SW 1271 (cell line): ENCODE measurements at places on chromosomes 11 and 22.

- no peak for DNase-seq
These were observed 369.3 kb downstream of the SOX6 start for GRCh38 chr11:15987046-15987445.

DNA sequence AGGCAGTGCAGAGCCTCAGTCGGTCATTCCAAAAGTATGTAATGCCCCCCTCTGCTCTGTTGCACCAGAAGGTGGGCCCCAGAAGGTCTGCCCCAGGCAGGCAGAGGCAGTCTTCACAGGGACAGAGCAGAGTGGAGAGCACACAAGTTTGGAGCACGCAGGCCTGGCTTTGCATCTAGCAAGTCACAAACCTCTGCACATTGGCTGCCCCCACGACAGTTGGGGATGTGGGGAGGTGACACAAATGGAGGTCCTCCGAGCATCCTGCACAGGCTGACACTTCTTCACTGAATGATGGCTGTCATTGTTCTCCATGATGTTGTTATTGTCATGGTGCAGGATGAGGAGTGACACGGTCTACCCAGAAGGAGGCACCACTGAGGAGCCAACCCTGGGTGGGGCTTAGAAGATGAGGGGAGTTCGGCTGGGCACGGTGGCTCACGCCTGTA lies 11.9 kb downstream of the TOM1 start:
- no peak for DNase-seq

GRCh38 chr11:28250192-28250591 lies 142.0 kb downstream of the METTL15 start:
- no peak for DNase-seq

DNA sequence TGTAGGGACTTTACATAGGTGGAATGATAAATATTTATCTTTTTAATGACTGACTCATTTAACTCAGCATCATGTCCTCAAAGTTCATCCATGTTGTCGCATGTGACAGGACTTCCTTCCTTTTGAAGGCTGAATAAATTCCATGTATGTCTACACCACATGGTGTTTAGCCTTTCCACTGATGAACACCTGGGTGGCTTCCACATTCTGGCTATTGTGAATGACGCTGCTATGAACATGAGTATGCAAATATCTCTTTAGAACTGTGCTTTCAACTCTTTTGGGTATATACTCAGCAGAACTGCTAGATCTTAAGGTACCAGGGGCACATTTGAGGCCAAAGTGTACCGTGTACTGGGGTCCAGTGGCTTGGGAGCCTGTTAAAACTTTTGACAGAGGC lies 24.1 kb downstream of the LARGE1 start:
- no peak for DNase-seq

- DNase-seq, result no peak
These were observed 121.8 kb upstream of the NTM start for GRCh38 chr11:131248588-131248987.

GRCh38 chr22:35960854-35961253 lies 67.8 kb downstream of the RBFOX2 start:
- no peak for DNase-seq

DNA sequence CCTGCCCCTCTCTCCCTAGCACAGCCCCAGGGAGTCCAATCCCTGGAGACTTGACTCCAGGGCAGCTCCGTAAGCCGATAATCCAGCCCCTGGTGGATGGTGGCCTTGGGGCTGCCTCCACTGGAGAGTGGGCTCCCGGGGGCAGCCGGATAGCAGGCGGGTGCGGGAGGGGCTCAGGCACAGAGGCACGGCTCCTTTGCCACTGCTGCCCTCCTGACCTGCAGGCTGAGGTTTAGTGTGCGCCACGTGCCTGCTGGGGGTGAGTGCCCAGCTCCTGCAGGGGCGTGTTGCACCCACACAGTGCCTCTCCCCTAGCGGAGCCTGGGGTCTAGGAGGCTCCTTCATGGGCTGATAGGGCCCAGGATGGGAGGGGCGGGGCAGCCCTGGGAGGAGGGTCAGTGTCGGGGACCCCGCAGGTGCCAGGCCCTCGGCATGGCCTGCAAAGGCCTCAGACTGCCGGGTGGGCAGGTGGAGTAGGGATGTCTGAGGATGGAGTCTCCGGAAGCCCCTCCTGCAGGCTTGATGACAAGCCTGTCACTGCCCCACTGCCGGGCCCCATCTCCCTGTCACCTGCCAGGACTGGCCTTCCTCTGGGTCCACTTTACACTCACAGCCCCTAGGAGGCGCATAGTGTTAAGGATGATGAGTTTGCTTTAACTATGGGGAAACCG lies 5.6 kb downstream of the DUSP8 start:
- DNase-seq, result no peak

DNA sequence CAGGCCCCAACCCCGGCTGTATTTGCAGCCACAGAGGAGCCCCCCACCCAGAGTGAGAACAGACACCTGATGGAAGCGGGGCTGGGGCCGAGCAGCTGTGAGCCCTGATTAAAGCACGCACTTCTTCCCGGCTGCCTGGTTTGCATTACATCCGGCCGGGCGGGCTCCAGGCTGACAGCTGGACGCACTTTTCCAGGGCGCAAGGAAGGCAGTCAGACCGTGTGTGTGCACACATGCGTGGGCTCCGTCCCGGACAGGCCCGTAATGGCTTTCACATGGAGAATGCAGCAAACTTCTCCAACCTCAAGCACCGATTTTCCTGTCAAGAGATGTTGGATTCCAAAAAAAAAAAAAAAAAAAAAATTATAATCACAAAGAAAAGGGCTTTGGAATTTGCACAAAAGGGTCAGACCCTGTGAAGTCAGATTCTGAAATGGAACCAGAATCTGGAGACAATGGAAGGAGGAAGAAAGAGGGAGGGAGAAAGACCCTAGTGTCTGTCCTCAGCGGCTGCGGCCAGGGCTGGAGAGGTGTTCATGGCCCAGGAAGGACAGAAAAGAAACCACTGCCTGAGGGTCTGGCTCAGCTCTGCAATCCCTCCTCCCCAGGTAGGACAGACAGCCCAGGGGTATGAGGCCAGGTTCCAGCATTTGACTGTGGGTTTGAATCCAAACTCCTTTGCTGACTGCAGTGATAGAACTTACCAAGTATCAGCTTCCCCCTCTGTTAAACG lies 365.5 kb downstream of the MN1 start:
- no peak for DNase-seq

DNA sequence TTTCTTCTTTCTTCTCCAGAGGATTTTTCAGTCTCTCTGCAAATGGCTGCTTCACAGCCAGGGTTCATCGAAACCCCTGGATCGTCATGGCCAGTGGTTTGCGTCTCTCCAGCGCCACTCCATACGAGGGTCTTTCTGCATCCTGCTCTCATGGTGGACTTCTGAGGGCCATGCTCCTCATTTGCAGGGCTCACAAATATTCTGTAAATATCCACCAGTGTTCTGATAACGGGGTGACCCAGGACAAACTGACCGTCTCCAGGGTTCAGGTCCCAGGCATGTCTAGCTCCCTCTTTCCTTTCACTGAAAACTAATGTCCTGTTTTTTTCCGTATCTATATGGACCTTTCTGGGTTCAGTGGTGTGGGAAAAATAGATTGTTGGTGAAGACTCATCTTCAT lies 15.7 kb upstream of the VPREB1 start:
- DNase-seq, result no peak

GRCh38 chr11:119586181-119586580 lies 142.8 kb downstream of the NECTIN1 start:
- DNase-seq, result no peak

DNA sequence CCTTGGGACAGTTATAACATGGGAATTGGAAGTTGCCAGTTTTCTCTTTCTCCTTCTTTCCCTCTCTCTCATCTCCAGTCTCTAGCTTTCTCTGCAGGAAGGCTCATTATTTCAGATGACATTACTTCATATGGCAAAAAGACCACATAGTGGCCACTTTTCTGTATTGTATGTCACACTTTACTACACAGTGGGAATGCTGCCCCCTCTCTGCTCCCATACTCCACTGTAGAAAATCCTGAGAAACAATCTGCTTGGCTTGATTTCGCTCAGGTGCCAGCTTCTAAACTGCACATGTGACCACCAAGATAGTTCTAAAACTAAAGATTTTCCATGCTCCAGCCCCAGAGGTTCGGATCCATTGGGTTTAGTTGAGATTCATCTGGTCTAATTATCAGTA lies 860.7 kb upstream of the CCDC90B start:
- DNase-seq, result no peak

- DNase-seq, result no peak
These were observed 139.0 kb upstream of the NTM start for GRCh38 chr11:131231317-131231940.

GRCh38 chr11:67345920-67346819 lies 7.2 kb downstream of the POLD4 start:
- peak; percentile 51 for DNase-seq

GRCh38 chr11:22520521-22520920 lies 105.1 kb downstream of the FANCF start:
- DNase-seq, result no peak

DNA sequence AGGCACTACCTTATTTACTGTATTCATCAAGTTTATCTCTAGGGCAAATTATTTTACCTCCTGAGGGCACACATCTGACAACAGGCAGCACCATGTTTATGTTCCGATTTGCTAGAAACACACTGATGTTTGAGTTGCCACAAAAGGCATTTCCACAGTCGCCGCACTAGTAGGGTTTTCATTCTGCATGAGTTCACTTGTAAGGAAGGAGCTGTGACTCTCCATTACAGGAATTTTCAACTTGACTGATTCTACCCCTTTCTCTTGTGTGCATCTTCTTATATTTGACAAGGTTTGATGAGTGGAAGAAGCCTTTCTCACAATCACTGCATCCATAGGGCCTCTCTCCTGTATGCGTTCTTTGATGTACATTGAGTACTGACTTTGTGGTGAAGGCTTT lies 455.9 kb upstream of the CNTN5 start:
- DNase-seq, result no peak

- DNase-seq, result no peak
These were observed 53.0 kb upstream of the LRRC32 start for GRCh38 chr11:76723548-76723947.

- DNase-seq, result no peak
These were observed 55.0 kb downstream of the TRAF6 start for GRCh38 chr11:36454941-36455631.
